Stimulated activated CD4-positive, alpha-beta T cell treated with anti-CD3 and anti-CD28 coated beads, Interleukin-4, amount 100 ng/mL, for 48 hours (primary cell): ENCODE measurements at places on chromosomes 3 and 15.

DNA sequence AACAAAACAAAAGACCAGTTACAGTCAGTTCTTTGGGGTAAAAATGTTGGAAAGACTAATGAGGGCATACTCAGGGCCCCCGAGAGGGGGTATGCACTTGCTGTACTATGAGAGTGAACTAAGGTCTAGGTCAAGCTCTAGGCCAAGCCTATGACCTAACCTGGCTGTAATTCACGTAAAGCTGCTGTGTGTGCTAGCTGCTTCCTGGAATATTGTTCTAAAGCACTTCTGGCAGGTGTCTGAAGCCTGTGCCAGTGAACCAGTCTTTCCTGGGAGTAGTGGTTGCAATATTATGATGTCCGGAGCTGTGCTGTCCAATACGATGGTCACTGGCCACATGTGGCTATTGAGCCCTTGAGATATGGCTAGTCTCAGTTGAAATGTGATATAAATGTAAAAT lies 13.1 kb upstream of the CX3CR1 start:
- DNase-seq: no peak

GRCh38 chr3:68306571-68306970 lies 625.8 kb downstream of the TAFA4 start:
- no peak for DNase-seq

DNA sequence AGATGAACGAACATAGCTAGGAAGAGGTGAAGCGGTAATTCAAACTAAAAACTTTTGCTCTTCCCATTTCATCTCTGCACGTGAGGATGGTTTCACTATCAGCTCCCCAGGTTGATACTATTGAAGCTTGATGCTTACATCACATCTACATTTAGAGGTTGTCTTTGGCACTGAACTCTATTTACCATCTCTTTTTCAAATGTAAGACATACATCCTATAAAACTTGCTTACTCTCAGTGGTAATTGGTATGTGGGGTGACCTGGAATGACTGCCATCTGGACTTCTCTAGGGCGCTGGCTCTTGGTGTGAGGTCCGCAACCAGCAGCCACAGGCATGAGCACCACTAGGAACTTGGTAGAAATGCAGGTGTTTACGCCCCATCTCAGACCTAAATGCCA lies 118.1 kb downstream of the AKAP13 start:
- DNase-seq: no peak

- no peak for DNase-seq
Measured at GRCh38 chr3:122100083-122100482, 44.9 kb downstream of the CD86 start.

GRCh38 chr3:23590424-23591273 lies 215.1 kb upstream of the UBE2E1 start:
- DNase-seq: no peak
